ENCODE measurements at places on chromosomes 3 and 15.

GRCh38 chr3:13501521-13501920 is 21.4 kb downstream of the HDAC11 start:
- no peaks in the 10 kb centered on the region for H3K27me3 ChIP-seq
- peak; percentile 8 for DNase-seq
- H3K27ac ChIP-seq, result no peak overlapping the region
- H3K4me3 ChIP-seq, result no peak overlapping the region

- no peak overlapping the region for H3K27ac ChIP-seq
- DNase-seq, result no peak
- no peaks in the 10 kb centered on the region for H3K36me3 ChIP-seq
- no peaks in the 10 kb centered on the region for H3K4me1 ChIP-seq
- H3K4me3 ChIP-seq, result no peak overlapping the region
Observed at GRCh38 chr3:151008699-151009098, 36.2 kb upstream of the CLRN1 start.

GRCh38 chr3:197183582-197183981 is 114.8 kb downstream of the DLG1 start:
- no peak for DNase-seq
- H3K4me1 ChIP-seq, result peaks cover 33% of the 10 kb centered on the region
- H3K4me3 ChIP-seq, result no peak overlapping the region
- H3K36me3 ChIP-seq, result no peaks in the 10 kb centered on the region
- no peak overlapping the region for H3K27ac ChIP-seq

- H3K36me3 ChIP-seq, result peaks cover 73% of the 10 kb centered on the region
- no peak overlapping the region for H3K27ac ChIP-seq
- peaks cover 11% of the 10 kb centered on the region for H3K4me1 ChIP-seq
Observed at GRCh38 chr3:33128706-33129105, 14.9 kb downstream of the CRTAP start.

DNA sequence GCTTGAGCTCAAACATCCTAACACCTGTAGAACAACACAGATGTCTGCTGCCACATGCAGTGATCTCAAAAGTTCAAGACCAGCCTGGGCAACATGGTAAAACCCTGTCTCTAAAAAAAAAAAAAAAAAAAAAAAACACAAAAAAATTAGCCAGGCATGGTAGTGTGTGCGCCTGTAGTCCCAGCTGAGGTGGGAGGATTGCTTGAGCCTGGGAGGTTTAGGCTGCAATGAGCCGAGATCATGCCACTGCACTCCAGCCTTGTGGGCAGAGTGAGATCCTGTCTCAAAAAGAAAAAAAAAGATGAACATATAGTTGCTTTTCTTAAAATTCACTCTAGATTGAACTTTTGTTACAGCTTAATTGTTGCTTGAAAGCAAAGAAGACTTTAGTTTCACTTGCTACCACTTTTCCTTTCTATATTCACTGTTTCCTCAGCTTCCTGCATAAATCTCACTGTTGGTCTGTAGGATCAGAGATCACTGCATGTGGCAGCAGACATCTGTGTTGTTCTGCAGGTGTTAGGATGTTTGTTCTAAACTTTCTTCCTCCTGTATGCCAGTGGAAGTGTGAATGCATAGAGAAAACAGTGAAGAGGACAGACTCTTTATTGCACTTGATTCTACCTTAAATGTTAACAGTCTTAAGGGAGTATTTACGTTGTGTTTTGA is 12.6 kb downstream of the RAB11A start:
- H3K27me3 ChIP-seq, result no peaks in the 10 kb centered on the region
- H3K27ac ChIP-seq, result no peak overlapping the region
- H3K4me1 ChIP-seq, result peaks cover 51% of the 10 kb centered on the region
- H3K36me3 ChIP-seq, result peaks cover 93% of the 10 kb centered on the region

- no peak overlapping the region for H3K27ac ChIP-seq
- peaks cover 3% of the 10 kb centered on the region for H3K4me1 ChIP-seq
- H3K4me3 ChIP-seq, result no peak overlapping the region
- no peak for DNase-seq
Observed at GRCh38 chr3:140636406-140637138, 41.3 kb upstream of the TRIM42 start.

- H3K27ac ChIP-seq, result no peak overlapping the region
- no peaks in the 10 kb centered on the region for H3K27me3 ChIP-seq
- no peaks in the 10 kb centered on the region for H3K4me1 ChIP-seq
Observed at GRCh38 chr3:144521131-144521530, 549.5 kb downstream of the DIPK2A start.

- no peak for DNase-seq
- no peak overlapping the region for H3K27ac ChIP-seq
- H3K36me3 ChIP-seq, result no peaks in the 10 kb centered on the region
- H3K4me1 ChIP-seq, result no peaks in the 10 kb centered on the region
- no peaks in the 10 kb centered on the region for H3K27me3 ChIP-seq
- no peak overlapping the region for H3K4me3 ChIP-seq
Observed at GRCh38 chr3:39038165-39038564, 13.6 kb downstream of the SCN11A start.

DNA sequence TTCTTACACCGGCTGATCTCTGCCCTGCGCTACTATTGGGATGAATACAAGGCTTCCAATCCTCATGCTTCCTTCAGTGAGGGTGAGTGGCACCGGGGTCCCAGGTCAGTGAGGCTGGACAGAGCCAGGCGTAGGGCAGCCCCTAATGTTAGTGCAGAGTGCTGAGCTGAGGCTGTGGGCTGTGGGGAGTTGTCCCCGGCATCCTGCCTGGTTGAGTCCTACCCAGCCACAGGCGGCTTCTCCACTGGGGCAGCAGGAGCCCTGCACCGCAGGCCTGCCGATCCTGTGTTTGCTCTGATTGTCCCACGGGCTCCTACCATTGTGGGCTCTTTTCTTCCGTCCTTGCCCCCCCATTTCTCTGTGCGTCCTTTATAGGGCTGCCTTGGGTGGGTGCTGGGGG is 13.3 kb downstream of the RNF123 start:
- H3K27me3 ChIP-seq, result no peaks in the 10 kb centered on the region
- peaks cover 77% of the 10 kb centered on the region for H3K36me3 ChIP-seq
- H3K4me1 ChIP-seq, result peaks cover 26% of the 10 kb centered on the region
- no peak for DNase-seq
- no peak overlapping the region for H3K4me3 ChIP-seq

GRCh38 chr3:23959135-23959900 is 14.2 kb downstream of the NR1D2 start:
- no peak for DNase-seq
- H3K27ac ChIP-seq, result no peak overlapping the region
- no peaks in the 10 kb centered on the region for H3K27me3 ChIP-seq

GRCh38 chr3:48372862-48373435 is 930 bp downstream of the FBXW12 start:
- no peaks in the 10 kb centered on the region for H3K27me3 ChIP-seq
- H3K4me3 ChIP-seq, result no peak overlapping the region
- H3K36me3 ChIP-seq, result no peaks in the 10 kb centered on the region
- no peaks in the 10 kb centered on the region for H3K4me1 ChIP-seq
- H3K27ac ChIP-seq, result no peak overlapping the region
- DNase-seq, result no peak

DNA sequence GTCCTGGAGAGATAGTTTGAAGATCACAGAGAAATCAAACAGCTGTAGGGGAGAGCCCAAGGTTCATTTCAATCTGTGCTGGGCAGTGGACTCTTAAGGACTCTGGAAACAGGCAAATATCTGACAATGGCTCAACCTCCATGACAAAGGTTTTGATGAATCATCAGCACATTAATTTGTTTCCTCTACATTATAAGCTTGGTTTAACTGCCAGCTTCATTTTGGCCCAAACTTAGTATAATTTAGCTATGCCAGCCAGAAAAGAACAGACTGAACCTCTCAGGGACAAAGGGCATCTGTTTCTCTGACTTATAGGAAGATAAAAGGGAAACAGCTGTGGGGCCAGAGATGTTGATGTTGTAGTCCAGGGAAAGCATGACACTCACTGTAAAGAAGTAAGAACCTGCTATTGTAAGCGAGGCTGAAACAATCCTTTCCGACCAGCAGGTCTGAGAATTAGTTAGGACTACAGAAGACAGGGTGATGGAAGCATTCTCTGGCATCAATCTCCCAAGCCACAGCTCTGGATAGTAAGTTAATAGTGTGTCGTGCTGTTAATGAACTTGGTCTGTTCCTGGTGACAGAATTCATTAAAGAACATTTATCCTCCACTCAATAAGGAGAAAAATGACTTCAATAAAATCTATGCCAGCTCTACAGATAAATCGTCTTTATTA is 110.1 kb downstream of the KCNMB2 start:
- no peak overlapping the region for H3K27ac ChIP-seq
- H3K27me3 ChIP-seq, result no peaks in the 10 kb centered on the region
- H3K4me3 ChIP-seq, result no peak overlapping the region
- no peaks in the 10 kb centered on the region for H3K36me3 ChIP-seq

DNA sequence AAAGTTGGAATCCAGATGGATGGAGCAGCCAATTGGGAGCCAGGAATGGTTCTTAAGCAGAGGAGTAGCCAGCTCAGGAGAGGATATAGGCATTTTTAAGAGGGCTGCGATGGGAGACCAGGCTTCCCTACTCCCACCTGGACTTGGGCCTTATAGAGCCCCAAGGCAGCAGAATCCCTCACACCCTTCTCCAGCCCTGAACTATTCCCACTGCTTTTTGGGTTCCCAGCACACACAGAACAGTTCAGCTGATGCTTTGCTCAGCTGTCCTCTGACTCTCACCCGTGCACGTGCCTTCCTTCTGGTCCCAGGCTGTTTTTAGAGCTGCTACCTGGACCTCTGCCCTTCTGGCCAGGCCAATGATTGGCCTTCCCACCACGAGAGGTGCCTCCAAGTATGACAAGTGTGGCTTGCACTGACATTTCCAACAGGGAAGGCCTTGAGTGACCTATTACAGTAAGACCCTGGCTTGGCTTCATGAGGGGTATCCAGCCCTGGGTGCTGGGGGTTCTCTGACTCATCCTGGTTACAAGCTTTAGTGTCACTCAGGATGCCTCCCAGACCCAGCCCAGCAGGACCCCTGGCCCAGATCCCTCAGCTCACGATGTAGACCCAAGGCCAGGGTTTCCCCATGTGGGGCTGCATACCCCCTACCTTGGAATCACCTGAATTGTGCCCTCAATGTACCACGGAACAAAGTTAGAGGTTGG is 25.2 kb downstream of the NOX5 start:
- no peaks in the 10 kb centered on the region for H3K4me1 ChIP-seq
- no peak overlapping the region for H3K4me3 ChIP-seq
- H3K27me3 ChIP-seq, result peaks cover 33% of the 10 kb centered on the region
- DNase-seq, result no peak
- H3K36me3 ChIP-seq, result no peaks in the 10 kb centered on the region

DNA sequence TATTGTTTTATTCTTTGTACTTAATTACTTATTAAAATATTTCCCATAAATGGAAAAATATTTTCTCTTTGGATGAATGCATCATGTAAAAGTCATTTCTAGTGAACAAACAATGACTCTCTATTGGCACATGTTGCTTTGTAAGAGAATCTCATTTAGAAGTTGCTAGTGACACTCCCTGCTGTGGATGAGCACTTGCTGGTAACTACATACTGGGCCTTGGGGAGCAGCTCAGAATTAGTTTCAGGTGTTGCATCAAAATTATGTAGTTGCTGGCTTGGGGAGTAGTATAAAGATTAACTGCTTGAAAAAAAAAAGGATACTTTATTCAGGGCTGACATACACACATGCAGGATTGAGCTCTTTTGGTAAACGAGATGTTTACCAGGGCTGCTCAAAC is 80.3 kb upstream of the KCNAB1 start:
- H3K27ac ChIP-seq, result no peak overlapping the region
- no peak for DNase-seq
- H3K4me3 ChIP-seq, result no peak overlapping the region
- H3K4me1 ChIP-seq, result no peaks in the 10 kb centered on the region

DNA sequence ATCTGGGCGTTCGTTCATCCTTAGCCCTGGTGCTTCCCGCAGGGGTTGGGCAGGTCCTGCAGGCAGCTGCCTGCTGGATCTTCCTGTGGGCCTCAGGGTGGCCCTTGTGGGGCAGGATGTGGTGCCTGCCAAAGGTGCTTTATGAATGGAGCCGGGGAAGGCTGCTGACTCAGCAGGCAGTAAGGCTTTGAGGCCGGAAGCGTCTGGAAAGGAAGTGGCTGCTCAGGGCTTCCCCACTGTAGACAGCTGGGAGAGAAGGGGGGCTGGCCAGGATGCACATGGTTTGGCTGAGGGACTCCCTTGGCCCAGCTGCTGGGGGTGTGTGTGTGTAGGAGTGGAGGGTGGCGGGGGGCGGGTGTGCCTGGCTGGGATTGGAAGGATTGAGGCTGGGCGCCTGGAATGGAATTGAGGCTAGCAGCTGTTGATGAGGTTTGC is 12.9 kb downstream of the CD276 start:
- no peak overlapping the region for H3K4me3 ChIP-seq
- no peaks in the 10 kb centered on the region for H3K36me3 ChIP-seq
- H3K27ac ChIP-seq, result peak overlapping the region; percentile 43
- peak; percentile 86 for DNase-seq
- peaks cover 54% of the 10 kb centered on the region for H3K4me1 ChIP-seq

- no peaks in the 10 kb centered on the region for H3K27me3 ChIP-seq
- H3K27ac ChIP-seq, result no peak overlapping the region
- DNase-seq, result no peak
- peaks cover 4% of the 10 kb centered on the region for H3K4me1 ChIP-seq
- no peak overlapping the region for H3K4me3 ChIP-seq
- no peaks in the 10 kb centered on the region for H3K36me3 ChIP-seq
Observed at GRCh38 chr15:68552773-68553172, 26.0 kb upstream of the CORO2B start.

- no peaks in the 10 kb centered on the region for H3K27me3 ChIP-seq
- no peaks in the 10 kb centered on the region for H3K36me3 ChIP-seq
- peaks cover 12% of the 10 kb centered on the region for H3K4me1 ChIP-seq
- no peak for DNase-seq
- no peak overlapping the region for H3K27ac ChIP-seq
- no peak overlapping the region for H3K4me3 ChIP-seq
Observed at GRCh38 chr3:43005981-43006380, 26.9 kb downstream of the GASK1A start.

DNA sequence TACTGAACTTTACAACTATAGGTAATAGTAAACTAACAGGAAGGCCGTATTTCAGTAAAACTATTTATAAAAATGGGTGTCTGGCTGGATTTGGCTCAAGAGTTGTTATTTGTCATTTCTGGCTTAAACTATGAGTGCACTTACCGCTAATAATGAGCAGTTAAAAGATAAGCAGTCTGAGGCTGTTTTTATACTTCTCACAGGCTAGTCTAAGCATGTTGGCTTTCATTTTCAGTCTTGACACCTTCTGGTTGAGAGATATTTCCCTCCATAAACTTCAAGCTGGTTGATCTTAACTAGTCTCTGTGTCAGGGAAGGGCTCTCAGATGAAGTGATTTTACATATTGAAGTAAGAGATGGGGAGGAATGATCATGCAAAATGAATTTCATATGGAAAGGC is 96.1 kb downstream of the RSRC1 start:
- peaks cover 8% of the 10 kb centered on the region for H3K36me3 ChIP-seq
- H3K27me3 ChIP-seq, result no peaks in the 10 kb centered on the region
- no peak overlapping the region for H3K27ac ChIP-seq
- H3K4me3 ChIP-seq, result no peak overlapping the region
- DNase-seq, result no peak
- H3K4me1 ChIP-seq, result no peaks in the 10 kb centered on the region

- no peaks in the 10 kb centered on the region for H3K36me3 ChIP-seq
- peaks cover 73% of the 10 kb centered on the region for H3K4me1 ChIP-seq
- H3K4me3 ChIP-seq, result no peak overlapping the region
- peak; percentile 62 for DNase-seq
- peak overlapping the region; percentile 92 for H3K27ac ChIP-seq
- H3K27me3 ChIP-seq, result no peaks in the 10 kb centered on the region
Observed at GRCh38 chr3:58617338-58617761, 40.2 kb upstream of the FAM107A start.

- H3K4me3 ChIP-seq, result no peak overlapping the region
- no peaks in the 10 kb centered on the region for H3K36me3 ChIP-seq
- no peaks in the 10 kb centered on the region for H3K27me3 ChIP-seq
- H3K4me1 ChIP-seq, result no peaks in the 10 kb centered on the region
- no peak overlapping the region for H3K27ac ChIP-seq
- DNase-seq, result no peak
Observed at GRCh38 chr15:51585986-51586385, 36.6 kb downstream of the DMXL2 start.

Data from left ventricle myocardium inferior (tissue), 1 donor.